ENCODE measurements at places on chromosomes 12 and 14. TPM values are rescaled to one million over a fixed set of nuclear protein-coding genes. Genes with fewer than 3 reads are reported as not detected.
A peak's percentile ranks its signal among the peaks of the same experiment; 100 is the strongest.

The LTBP2 gene
- total RNA-seq, result not detected

The SLC22A17 gene
- 2.2 TPM for total RNA-seq

The ADAM21 gene
- not detected for total RNA-seq

The TNFRSF1A gene
- total RNA-seq, result 42.1 TPM

The RNASE1 gene
- total RNA-seq, result 0.56 TPM

- peak; percentile 73 for ATAC-seq
Measured at GRCh38 chr12:107474639-107475539, 210.7 kb upstream of the PWP1 start.

DNA sequence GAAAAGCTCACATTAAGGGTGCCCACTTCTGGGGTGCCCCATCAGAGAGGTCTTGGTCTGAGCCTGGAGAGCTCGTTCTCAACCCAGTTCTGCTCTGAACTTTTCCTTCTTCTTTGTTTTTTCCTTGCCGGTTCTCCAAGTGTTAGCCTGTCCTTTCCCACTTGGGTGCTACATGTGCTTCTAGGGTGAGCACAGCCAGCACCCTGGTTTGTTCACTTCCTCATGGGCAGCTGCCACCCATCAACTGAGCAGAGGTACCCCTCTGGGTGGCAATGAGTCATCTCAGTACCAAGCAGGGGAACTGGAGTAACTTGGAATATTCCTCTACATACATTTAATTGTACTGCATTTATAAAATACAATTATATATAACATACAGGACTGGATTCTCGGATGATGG lies 3.9 kb upstream of the SYNE3 start:
- ATAC-seq, result no peak

- ATAC-seq, result no peak
Measured at GRCh38 chr14:104536942-104537612, 42.5 kb upstream of the C14orf180 start.

GRCh38 chr14:87626266-87626665 lies 366.7 kb downstream of the GALC start:
- ATAC-seq, result no peak

- ATAC-seq, result no peak
Measured at GRCh38 chr12:13135371-13136178, 32.1 kb upstream of the GSG1 start.

GRCh38 chr12:22576473-22576872 lies 32.1 kb upstream of the C2CD5 start:
- ATAC-seq, result no peak

DNA sequence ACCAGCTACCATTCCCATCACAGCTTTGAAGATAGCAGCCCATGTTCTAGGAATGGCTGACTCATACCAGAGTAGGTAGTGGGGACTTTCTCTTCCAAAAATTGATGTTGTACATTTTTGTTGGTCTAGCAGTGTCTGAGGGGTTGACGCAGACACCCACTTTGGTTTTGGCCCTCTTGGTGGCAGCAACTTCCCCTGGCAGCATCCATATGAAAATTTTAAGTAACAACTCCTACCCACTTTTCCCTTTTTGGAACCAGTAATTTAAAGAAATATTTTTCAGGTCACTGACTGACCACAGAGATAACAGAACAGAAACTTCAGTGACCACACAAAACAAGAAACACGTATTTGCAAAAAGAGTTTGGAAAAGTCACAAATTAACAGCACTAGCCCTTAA lies 162.0 kb upstream of the TMCC3 start:
- no peak for ATAC-seq

GRCh38 chr12:25771476-25771875 lies 187.0 kb upstream of the RASSF8 start:
- no peak for ATAC-seq
